ENCODE measurements at places on chromosomes 2 and 18. TPM values are rescaled to one million over a fixed set of nuclear protein-coding genes. Genes with fewer than 3 reads are reported as not detected.

- no peak overlapping the region for H3K27ac ChIP-seq
- peak; percentile 84 for DNase-seq
- H3K36me3 ChIP-seq = peaks cover 5% of the 10 kb centered on the region
- no peaks in the 10 kb centered on the region for H3K27me3 ChIP-seq
- H3K4me3 ChIP-seq = peak overlapping the region; percentile 83
- H3K4me1 ChIP-seq = peaks cover 9% of the 10 kb centered on the region
Measured at GRCh38 chr2:223835701-223836532, 1.5 kb downstream of the AP1S3 start.

DNA sequence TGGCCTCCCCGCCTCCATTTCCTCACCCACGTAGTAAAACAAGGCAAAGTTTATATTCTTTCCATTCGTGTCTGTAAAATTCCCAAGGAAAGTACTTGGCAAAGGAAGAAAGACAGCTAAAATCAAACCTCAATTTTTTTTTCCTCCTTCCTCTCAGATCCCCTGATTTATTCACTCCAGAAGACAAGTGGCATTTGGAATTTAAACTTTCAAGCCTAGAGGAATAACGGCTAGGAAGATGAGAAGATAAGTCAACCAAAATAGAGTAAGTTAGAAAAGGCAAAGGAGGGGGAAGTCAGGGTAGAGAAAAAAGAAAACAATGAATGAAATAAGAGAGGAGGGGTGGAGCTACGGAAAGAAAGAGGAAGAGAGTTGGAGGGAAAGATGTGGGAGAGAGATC is 198.9 kb upstream of the PIK3C3 start:
- no peak overlapping the region for H3K27ac ChIP-seq
- no peak for DNase-seq
- no peak overlapping the region for H3K4me3 ChIP-seq
- H3K4me1 ChIP-seq = peaks cover 1% of the 10 kb centered on the region

- H3K36me3 ChIP-seq = no peaks in the 10 kb centered on the region
- no peak overlapping the region for H3K27ac ChIP-seq
- H3K27me3 ChIP-seq = no peaks in the 10 kb centered on the region
- H3K4me1 ChIP-seq = no peaks in the 10 kb centered on the region
- no peak for DNase-seq
Measured at GRCh38 chr2:145431181-145431951, 911.4 kb upstream of the ZEB2 start.

- H3K27ac ChIP-seq = no peak overlapping the region
- H3K36me3 ChIP-seq = no peaks in the 10 kb centered on the region
- H3K4me3 ChIP-seq = peak overlapping the region; percentile 66
Measured at GRCh38 chr2:131035826-131036231, 57.4 kb downstream of the FAM168B start.

LRP2 gene
- total RNA-seq = not detected

CAB39 gene
- total RNA-seq = 53.2 TPM
